ENCODE measurements at places on chromosomes 7 and 10. TPM values are rescaled to one million over a fixed set of nuclear protein-coding genes. Genes with fewer than 3 reads are reported as not detected.

The GPER1 gene
- 3.6 TPM for total RNA-seq

The C10orf67 gene
- total RNA-seq = not detected

The TSPAN12 gene
- total RNA-seq = 2.0 TPM

The IRF5 gene
- total RNA-seq = not detected

The MGMT gene
- 32.6 TPM for total RNA-seq

All from bronchial smooth muscle cell (primary cell).